NCI-H226 (cell line): ENCODE measurements at places on chromosomes 7 and 10.

DNA sequence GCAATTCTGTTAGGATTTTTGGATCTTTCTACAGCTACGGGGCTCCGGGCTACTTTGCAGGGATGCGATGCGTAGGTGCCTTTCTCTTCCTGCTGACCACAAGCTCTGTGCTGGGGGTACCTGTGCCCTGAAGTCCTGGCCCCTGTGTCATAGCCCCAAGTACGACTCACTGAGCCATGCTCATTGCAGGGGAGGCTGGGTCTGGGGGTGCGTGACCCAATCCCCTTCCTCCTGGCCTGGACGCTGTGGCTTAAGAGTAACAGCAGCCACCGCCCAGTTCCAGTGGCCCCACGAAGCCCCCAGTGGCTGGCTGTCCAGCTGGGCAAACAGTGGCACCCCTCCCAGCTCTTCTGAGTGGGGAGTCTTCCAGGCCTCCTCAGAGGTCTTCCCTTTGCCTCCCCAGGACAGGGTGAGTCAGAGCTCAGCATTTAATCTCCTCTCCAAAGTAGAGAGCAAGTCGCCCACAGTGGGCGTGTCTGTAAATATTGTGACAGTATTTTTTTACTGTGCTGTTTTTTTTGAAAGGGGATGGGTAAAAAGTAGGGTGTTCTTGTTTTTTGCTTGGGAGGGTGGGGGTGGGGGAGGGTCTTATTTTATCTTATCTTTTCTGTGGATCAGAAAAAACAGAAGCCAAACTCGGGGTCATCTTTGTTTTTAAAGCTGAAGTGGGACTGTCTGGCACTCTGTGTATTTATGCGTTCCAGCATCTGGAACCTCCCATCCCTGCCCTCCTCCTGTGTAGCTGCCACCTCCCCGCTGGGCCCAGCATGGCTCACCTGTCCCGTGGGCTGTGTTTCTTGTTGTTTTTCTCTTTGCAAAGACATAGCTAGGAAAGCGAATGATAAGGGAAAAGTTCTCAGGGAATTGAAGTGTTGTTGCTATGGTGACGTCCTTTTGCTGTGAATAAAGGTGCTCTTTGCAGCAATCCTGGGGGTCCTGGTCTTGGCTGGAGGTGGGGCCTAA is 8.2 kb downstream of the LFNG start:
- peak; percentile 82 for DNase-seq

DNA sequence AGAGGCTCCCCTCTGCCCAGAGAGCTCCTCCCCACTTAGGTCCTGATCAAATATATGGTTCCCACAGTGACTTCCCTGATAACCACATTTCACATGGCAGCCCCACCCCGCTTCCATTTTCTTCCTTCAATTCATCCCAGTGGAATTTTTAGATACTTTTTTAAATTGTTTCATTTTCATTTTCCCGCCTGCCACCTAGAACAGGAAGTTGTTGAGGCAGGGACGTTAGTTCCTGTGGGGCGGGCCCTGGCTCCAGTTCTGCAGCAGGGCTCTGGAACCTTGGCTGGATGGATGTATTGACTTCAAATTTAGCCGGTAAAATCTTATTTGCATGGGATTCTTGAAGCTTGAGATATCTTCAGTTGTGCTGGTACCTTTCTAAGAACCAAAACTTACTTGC is 226.6 kb downstream of the PAXIP1 start:
- DNase-seq, result no peak

- DNase-seq, result no peak
These were observed 270.7 kb downstream of the PARD3 start for GRCh38 chr10:34544400-34544799.

DNA sequence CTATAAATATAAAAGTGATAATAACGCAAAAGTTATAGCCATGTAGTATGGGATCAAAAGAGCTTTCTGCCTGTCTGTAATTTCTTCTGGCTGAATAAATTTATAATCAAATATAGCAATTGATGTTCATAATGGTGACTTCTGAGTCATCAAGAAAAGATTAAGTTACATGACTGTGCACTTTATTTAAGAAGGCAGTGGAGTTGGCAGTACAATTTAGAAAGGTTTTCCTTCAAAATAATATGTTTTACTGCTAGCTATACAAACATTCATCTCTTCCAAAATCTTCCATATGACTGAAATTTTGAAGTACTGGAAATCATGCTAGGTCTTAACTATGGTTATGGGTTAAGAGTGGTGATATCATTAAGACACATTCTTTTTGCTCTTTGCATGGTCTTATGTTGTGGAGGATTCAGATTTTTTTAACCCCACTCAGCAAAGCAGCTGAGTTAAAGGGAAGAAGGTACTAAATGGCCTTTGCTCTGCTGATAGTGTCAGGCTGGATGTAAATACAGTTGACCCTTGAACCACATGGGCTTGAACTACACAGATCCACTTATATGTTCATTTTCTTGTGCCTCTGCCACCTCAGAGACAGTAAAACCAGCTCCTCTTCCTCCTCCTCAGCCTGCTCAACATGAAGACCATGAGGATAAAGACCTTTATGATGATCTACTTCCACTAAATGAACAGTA is 323.6 kb downstream of the BBS9 start:
- no peak for DNase-seq

DNA sequence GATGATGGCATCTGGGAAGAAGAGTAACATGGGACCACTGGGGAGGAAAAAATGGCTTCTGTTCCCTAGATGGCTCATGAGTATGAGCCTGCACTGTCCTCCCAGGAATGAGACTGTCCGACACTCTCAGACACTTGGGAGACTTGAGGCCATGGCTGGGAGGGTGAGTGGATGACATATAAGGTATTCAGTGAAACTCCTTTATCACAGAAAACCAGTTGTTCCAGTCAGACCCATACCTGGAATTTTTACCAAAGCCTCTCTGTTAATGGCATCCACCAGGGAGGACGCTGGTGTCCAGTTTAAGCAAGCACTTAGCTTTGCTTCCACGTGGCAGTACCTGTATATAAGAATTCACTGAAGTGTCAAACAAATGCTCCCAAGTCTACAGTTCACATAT is 116.7 kb upstream of the C10orf90 start:
- DNase-seq, result no peak

DNA sequence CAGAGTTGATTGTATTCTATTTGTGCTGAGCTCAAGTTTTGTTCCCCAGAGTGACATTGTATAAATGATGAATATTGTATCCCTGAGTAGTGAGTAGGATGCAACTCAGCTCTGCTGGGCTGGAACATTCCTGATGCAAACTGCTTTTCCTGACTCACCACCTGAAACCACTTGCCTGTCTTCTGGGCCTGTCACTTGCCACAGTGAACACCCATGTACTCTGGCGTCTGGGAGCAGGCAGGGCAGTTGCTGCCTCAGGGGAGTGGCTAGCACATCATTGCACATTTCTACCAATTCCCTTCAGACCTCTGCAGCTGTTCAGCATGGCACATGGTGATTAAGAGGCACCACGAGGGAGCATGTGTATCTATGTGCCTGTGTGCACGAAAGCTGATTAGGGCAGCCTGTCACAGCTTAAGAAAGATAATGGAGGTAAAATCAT is 157.3 kb downstream of the SND1 start:
- DNase-seq, result no peak

GRCh38 chr7:93171606-93172226 is 23.5 kb upstream of the SAMD9L start:
- peak; percentile 11 for DNase-seq

GRCh38 chr10:43204943-43205671 is 61.8 kb downstream of the RASGEF1A start:
- DNase-seq, result peak; percentile 50

GRCh38 chr10:110349831-110350230 is 45.1 kb upstream of the SMNDC1 start:
- no peak for DNase-seq

DNA sequence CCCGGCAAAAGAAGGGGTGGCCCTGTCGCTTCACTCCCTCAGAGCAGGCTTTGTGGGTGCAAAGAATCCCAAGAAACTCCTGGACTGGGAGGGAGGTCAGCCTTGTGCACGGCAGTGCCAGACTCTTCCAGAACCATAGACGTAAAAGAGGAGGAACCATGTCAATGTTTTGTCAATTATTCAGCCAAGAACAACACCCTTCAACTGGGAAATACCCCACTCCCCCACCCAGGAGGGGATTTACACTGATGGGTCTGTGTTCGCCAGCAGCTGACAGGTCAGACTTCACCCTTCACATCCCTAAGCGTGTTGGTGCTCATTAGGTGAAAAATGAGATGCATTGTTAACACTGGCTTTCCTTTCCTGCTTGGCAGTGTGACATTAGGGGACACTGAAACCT is 116.8 kb upstream of the BMPER start:
- no peak for DNase-seq

- DNase-seq, result peak; percentile 39
These were observed 706 bp downstream of the BUB3 start for GRCh38 chr10:123154711-123155505.

GRCh38 chr7:149770728-149771636 is 2.4 kb downstream of the ZNF467 start:
- DNase-seq, result no peak

DNA sequence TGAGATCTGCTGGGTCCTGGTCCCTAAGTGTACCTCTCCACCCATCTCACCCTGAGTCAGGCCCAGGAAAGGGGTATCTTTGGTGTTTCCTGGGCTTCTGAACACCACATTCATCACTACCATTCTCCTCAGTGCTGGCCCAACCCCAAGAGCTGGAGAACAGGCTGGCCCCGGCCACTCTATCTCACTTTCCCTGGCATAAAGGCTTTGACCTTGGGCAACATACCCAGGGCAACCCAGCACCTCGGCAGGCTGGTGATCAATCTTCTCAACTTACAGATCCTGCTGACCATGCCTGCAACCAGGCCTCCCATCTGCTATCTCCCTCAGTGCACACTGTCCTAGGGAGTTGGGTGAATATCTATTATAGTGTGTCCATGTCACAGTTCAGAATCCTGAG is 2.1 kb downstream of the VSIR start:
- DNase-seq, result no peak

GRCh38 chr7:129772646-129773280 is 161.2 kb downstream of the NRF1 start:
- no peak for DNase-seq

GRCh38 chr7:128837521-128837921 is 7.3 kb downstream of the FLNC start:
- no peak for DNase-seq

DNA sequence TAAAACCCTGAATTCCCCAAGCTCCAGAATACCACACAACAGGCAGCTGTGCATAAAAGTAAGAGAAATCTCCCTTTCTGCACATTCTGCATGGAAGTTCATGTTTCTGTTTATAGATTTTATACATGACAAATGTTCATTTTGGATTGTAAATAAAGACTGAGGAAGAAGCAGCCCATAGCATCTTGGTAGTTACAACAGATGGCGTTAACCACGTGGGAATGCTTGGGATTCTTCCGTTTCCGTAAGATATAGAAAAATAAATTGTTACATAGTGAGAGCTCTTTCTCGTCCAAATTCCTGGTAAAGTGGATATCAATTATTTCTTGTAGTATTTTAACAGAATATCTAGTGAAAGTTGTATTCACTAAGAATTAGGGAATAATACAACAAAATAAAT is 1016.5 kb downstream of the GRM8 start:
- DNase-seq, result no peak

GRCh38 chr10:42827201-42827600 is 44.6 kb downstream of the BMS1 start:
- no peak for DNase-seq

DNA sequence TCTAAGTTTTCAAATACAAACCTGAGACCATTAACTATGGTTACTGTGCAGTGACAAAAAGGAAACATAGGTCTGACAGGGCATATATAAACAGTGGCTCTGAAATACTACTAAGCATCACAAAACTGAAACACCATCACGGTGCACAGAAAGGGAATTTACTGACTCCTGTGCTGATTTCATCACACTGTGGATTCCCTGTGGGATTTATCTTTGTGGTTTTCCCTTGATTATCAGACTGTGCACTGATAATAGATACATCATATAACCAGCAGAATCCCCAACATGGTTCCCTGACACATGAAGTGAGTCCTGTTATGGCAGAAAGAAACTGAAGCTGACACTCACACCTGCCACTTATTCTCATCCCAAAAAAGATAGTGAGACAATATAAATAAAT is 676.3 kb upstream of the KCND2 start:
- peak; percentile 61 for DNase-seq

DNA sequence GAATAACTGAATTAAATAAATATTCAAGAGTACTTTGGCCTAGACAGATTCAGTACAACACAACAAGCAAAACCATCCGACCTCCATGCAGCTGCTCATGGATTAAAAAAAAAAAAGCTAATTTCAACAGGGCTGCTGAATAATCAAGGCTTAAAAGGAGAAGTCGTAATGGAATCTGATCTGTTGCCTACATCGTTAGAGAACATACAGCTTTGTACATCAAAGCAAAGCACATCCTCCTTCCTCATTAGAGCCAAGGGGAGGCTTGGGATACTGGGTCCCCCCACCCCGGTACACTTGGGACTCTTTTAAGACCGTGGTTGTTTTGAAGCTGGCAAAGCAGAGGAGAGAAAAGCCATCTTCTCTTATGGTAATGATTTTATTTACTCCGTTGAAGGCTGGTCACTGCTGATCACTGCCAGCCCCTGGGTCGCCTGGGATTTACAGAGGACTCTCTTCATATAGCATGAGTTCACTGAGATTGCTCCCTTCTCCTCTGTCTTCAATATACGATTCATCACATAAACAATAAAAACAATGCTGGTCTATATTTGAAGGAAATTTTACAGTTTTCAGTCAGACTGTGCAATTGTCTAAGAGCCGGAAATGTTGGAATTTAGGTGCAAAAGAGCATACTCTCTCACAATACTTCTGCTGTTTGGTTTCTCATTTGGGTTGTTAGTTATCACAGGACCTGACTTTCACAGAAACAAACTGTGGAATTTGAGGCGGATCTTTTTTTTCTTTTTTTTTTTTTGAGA is 148.8 kb downstream of the FAM107B start:
- DNase-seq, result no peak

GRCh38 chr7:141071260-141071854 is 2.5 kb upstream of the TMEM178B start:
- no peak for DNase-seq

- DNase-seq, result no peak
These were observed 74.2 kb downstream of the FAS start for GRCh38 chr10:89064748-89065147.

GRCh38 chr7:151964951-151965350 is 8.7 kb downstream of the GALNTL5 start:
- no peak for DNase-seq

DNA sequence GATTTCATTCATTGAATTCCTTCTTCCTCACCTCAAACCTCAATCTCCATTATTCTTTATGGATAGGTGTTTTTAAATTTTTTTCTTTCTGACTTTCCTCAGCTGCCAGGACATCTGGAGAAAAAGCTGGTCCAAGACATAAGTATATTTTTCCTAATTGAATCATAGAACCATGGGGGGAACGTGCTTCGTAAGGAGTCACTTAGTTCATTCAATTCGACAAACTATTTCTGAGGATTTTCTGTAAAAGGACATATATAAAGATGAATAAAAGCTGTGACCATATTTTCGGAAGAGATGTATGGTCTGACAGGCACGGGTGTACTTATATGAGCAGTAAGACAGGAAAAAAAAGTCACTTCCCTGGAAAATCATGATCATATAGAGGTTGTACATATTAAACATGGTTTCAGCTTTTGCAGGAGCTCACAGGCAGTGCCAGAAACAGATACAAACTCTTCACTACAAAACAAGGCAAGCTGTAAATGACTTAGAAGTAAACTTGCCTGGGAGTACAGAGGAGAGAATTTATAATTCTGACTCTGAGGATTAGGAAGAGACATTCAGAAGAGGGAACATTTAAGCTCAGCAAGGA is 88.2 kb upstream of the EGR2 start:
- no peak for DNase-seq

- peak; percentile 50 for DNase-seq
These were observed 14.1 kb upstream of the MSRB2 start for GRCh38 chr10:23081221-23081750.
